ENCODE measurements at places on chromosomes 13 and 19.

DNA sequence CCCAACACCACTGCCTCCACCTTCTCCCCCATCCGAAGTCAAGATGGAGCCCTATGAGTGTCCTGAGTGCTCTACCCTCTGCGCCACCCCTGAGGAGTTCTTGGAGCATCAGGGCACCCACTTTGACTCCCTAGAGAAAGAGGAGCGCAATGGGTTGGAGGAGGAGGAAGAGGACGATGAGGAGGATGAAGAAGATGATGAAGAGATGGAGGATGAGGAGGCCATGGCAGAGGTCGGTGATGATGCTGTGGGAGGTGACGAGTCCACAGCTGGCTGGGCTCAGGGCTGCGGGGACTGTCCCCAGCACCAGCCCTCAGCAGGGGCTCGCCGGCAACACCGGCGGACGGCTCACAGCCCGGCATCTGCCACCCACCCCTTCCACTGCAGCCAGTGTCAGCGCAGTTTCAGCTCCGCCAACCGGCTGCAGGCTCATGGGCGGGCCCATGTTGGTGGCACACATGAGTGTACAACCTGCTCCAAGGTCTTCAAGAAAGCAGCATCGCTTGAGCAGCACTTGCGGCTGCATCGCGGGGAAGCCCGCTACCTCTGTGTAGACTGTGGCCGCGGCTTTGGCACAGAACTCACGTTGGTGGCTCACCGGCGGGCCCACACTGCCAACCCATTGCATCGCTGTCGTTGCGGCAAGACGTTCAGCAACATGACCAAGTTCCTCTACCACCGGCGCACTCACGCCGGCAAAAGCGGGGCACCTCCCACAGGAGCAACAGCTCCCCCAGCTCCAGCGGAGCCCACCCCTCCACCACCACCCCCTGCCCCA is 5.0 kb downstream of the ZNF526 start:
- DNase-seq, result no peak

DNA sequence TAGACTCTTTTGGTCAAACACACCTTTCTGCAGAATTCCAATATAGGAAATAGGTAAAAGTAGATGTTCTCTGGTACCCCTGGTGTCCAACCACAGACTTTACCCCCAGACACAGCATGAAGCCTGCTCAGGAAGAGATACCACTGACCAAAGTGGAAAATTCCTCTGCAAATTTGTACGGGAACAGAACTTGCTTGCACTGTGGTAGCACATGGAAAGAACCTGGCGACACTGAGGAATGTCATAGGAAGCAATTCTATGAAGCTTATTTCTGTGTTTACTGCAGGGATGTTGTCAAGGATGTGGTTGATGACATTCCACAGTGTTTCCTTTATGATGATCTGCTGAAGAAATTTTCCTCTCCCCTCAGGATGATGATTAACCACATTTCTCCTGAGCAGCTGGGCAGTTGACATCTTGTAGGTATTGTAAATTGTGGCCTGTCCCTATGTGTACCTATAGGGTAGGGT is 48.9 kb upstream of the TNFSF11 start:
- no peak for DNase-seq

- peak; percentile 43 for DNase-seq
These were observed 4.6 kb upstream of the APC2 start for GRCh38 chr19:1445185-1445931.

GRCh38 chr19:45297674-45298073 is 25.0 kb downstream of the CKM start:
- DNase-seq, result no peak

DNA sequence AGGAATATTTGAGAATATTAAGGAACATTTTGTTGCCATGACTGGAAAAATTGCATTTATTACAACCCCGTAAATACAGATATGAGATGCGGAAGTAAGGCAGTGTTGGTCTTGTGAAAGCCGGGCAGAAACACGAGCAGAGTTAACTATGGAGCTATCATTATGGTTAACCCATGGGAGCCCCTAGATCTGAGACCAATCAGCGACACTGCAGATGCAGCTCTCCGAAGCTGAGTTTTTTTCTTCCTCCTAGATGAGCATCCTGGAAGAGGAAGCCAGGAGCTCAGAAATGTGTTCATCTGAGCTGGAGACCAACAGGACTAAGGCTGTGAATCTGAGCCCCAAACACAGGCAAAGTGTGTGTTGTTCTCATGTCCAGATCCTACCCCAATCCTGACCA is 123.0 kb upstream of the KL start:
- no peak for DNase-seq

DNA sequence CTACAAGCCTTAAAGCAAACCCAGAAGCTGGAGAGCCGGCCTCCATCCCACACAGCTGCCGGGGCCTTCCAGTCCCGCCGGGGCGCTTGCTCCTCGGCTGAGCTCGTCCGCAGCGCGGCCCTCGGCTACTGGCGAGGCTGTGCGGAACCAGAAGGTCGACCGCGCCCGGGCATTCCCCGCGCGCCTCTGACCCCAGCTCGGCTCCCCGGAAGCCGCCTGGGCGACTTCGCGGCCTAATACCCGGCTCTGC is 863 bp downstream of the ANKRD10 start:
- no peak for DNase-seq

GRCh38 chr13:48412881-48413351 is at the start of gene LPAR6:
TSS of gene LPAR6 (minus strand) at chr13:48413113. CDS start at chr13:48412423, 690 bp downstream.
- DNase-seq, result peak; percentile 9

DNA sequence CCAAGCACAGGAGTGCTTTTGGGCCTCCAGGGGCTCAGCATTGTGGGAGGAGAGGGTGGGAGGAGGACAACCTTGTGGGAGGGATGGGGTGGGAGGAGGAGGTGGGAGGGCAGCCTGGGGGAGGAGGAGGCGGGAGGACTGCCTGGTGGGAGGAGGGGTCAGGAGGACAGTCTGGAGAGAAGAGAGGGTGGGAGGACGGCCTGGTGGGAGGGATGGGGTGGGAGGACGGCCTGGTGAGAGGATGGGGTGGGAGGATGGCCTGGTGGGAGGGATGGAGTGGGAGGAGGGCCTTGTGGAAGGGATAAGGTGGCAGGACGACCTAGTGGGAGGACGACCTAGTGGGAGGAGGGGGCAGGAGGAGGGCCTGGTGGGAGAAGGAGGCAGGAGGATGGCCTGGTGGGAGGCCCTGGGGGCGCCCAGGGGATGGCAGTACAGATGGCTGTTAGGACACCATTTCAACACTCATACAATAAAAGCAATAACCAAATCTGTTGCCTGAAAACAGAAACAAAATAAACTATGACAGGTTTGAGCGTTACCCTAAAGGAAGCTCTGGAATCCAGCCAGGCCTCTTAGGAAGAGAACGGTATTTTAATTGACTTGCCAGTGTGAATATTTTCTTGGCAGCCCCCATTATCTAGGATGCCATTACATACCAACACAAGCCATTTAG is 63.7 kb downstream of the CRYL1 start:
- no peak for DNase-seq

DNA sequence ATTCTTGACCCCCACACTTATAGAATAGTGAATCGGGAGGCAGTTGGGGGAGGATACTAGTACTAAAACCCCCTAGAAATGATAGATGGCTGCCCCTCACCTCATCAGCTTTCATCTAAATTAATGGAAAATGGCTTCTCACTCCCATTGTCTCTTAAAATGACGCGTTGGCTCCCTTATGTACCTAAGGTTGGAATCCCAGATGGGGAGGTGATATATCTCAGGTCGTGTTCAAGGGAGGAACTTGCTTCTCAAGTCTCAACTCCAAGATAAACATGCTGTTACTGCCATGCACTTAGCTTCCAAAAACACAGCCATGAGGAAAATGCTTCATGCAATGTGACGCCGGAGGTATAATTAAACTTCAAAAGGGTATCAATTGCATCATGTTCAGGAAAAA is 18.8 kb upstream of the UBE2L5 start:
- no peak for DNase-seq

GRCh38 chr19:34712395-34713261 is 21.4 kb upstream of the ZNF181 start:
- peak; percentile 12 for DNase-seq
